DMS79 (cell line): ENCODE measurements at places on chromosomes 7 and 10.

- no peak for DNase-seq
Measured at GRCh38 chr7:36021367-36021766, 131.7 kb upstream of the EEPD1 start.

GRCh38 chr7:23218196-23218595 is 28.4 kb upstream of the GPNMB start:
- DNase-seq: no peak

DNA sequence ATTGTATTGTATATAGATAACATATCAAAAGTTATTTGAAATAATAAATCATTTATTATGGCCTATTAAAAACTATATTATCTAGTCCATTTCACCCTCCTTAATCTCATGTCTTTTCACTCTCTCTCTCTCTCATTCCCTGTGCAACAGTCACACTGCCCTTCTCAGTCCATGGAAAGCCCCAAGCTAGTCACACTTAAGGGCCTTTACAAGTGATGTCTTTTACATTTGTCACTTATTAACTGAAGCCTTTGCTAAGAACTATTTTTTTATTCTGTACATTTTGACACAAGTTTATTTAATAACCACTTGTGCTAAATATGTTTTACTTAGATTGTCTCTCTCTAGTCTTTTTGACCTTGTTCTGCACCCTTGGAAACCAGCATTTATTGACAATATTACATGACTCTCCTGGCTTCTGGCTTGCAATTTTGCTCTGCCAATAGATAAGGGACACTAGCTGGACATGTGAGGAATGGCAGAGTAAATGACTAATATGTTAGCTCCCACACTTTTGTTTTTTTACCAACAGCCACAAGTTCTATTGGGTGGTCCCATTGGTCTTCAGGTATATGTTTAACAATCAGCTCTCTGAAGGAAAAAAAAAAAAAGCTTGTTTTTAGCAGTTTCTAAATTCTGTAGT is 706.8 kb upstream of the POT1 start:
- no peak for DNase-seq

GRCh38 chr10:7475939-7476338 is 65.1 kb upstream of the SFMBT2 start:
- DNase-seq: no peak

GRCh38 chr7:130154131-130154500 is 51.1 kb downstream of the TMEM209 start:
- peak; percentile 94 for DNase-seq

DNA sequence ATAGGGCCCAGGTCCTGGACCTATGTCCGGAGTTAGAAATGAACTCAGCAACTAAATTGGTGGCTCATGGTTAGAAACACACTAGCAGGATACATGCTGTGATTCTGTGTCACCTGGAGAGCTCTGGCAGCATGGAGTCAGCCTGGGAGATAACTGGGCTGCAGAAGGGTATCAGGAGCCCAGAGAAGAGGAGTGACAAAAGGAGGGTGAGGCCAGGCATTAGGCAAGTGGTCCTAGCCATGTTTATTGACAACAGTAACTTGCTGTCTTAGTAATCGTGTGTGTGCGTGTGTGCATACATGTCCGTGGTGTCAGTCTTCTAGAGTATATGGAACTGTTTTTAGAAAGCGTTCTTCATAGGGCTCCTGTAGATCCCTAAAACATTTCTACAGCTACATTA is 157.5 kb upstream of the PHYHIPL start:
- DNase-seq: no peak

GRCh38 chr10:96377816-96378294 is 19.1 kb upstream of the OPALIN start:
- no peak for DNase-seq

- DNase-seq: no peak
Measured at GRCh38 chr10:58579011-58579655, 66.5 kb downstream of the BICC1 start.

DNA sequence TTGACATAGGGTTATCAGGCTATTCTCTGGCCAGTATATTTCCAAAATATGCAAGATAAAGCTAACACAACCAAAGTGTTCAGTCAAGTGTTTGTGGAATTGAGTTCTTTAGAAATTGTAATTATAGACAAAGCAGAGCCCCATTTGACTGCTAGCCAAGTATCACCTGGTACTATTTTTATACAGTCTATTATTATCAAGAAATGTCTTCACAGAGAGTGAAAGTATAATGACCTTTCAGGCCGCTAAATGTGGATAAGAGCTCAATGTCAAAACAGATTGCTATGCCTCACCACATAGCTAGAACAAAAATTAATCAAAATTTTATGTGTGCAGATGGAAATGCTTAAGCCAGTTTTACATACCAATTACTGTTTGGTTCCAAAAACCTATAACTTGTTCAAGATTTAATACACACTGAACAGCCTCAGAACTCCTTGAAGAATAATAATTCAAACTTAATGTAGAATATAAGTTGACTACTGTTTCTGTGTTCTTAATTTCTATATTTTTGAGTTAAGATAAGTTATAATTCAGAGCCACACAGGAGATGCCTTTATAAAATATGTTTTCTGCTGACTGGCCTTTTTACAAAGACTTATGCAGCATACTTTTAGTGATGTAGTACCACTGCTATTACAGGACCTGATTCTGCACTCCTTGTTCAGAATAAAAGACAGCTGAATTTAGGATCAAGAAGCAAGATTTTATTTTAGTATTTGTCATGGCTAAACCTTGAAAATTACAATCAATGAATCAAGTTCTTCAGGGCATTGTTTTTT is 31.0 kb downstream of the PRPS1L1 start:
- DNase-seq: peak; percentile 62

DNA sequence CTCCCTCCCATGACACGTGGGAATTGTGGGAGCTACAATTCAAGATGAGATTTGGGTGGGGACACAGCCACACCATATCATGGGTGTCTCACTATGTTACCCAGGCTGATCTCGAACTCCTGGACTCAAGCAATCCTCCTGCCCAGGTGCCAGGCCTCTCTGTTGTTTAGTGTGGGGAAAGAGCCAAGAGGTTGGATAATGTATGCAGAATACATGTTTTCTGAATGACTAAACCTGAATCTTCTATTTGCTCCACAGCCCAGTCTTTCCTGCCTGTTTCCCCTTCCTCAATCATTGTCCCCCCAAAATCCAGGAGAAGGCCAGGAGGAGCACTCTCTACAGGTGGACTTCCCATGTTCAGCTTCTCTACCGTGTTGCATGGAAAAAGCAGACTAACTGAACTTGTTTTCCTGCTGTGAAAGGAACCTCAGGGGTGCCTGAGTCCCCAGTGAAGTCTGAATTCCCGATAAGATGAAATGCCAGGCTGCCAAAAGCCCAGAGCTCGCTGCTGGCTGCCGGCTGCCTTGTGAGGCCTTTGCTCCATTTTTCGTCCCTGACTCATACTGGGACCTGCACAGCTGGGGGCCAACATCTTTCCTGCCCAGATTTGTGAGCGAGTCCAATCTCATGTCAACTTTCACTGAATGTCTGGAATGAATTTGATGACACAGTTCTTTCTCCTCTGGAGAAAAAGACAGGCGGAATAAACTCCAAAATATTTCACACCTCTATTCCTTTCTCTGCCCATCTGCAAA is 588.0 kb downstream of the CALN1 start:
- no peak for DNase-seq

- no peak for DNase-seq
Measured at GRCh38 chr10:69160809-69161241, 19.2 kb upstream of the SUPV3L1 start.

DNA sequence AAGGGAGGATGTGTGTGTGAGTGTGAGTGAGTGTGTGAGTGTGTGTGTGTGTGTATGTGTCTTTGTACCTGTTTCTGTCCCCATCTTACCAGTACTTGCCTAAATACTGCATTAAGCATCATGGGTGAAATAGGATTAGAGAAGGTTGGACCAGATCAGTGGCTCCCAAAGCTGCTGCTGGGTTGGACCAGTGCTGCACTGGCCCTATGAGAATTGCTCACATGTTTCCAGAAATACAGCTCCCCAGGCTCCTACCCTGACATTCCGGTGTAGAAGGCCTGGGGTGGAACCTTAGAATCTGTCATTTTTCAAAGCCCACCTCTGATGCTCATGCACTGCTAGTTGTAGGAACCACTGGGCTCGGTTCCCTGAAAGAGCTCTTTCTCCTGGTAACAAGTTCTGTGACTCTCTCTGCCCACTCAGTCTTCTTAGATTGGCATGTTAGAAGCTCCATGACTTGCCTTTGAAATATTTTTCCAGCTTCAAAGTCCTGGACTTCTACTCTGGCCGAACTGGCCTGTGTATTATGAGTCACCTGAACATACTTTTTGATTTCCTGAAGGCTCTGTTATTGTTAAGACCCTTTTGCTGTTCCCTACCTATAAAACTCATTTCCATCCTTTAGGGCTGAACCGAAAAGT is 224.7 kb downstream of the CUX1 start:
- no peak for DNase-seq

DNA sequence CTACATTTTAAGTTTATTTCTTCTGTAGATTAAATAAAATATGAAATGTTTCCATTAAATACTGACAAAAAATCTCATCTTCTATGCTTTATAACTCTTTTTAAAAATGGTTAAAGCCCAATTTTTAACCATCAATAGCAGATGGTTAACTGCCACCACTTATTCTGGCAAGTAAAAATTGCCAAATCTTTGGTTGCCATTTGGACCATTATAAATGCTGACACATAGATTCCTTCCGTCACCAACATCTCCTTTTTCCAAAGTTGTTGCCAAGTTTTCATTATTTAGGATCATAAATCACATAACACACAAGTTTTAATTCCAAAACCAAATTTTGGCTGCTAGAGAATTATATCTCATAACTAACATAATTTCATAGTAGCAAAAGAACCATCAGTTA is 1614.3 kb downstream of the REEP3 start:
- DNase-seq: no peak

GRCh38 chr10:80487791-80488538 is 33.9 kb downstream of the TSPAN14 start:
- no peak for DNase-seq

DNA sequence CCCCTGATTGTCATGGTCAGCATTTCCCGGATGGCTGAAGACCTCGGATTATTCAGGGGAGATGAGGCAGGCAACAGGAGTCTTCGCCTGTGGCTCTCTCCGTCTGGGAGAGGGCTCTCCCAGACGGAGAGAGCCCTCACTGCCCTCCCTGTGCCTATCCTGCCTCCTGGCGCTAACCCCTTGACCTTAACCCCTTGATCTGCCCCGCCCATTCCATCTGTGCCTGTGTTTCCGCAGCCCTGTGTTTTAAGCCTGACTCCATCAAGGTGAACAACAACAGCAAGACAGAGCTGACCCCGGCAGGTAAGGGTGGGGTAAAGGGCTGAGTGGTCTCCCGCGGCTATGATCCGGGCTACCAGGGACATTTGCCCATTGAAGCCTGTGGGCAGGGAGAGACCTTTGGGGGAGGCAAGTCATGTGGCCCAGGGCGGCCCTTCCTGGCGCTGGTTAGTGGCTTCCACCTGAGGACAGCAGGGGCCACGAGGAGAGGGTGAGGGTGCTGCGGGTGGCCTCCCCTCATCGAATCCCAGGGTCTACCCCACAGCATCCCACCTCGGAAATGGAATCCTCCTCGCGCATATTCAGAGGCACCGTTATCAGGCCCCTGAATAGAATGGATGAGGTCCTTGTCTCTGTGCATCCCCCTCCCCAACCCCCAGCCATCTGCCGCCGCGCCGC is 4.2 kb upstream of the MUC12 start:
- DNase-seq: no peak

DNA sequence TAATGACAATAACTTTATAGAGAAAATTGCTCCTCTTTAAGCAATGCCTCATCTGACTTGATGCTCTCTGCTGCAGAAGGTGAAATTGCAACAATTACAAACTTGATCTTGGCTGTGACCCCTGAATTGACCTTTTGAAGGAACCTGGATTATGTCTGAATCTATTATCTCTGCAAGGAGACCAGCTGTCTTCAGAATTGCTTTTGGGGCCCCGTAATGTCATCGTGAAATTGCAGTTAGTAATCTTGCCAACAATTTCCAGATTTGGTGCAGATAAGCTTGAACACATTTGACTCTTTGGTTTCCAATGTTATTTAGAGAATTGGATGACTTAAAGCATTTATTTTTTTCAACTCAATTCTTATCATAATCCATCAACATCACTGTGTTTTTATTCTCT is 520.6 kb downstream of the CCSER2 start:
- no peak for DNase-seq

DNA sequence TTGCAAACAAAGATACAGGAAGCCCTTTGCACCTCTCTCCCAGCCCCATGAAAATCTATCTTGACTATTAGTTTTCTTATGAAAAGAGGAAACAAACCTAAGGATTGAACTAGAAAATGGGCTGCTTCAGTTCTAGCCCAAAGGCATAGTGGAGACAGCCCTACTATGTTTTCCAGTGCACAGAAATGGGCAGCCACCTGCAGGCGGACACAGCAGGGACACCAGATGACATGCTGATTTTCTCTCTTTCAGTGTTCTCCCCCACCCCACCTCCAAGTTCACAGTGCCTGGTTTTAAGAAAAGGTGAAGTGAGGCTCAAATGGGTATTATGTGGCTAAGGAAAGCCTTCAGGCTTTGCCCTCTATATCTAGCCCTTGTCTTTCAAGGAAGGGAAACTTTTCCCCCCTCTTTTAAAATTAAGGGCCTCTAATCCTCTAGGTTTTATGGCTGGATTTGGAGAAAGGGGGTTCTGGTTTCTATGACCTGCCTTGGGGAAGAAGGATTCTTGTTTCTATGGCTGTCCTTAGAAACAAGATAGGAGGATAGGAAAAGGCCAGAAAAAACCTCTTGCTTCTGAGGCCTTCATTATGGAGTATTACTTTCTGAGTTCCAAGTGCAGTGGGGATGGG is 23.5 kb upstream of the DDX50 start:
- DNase-seq: no peak

DNA sequence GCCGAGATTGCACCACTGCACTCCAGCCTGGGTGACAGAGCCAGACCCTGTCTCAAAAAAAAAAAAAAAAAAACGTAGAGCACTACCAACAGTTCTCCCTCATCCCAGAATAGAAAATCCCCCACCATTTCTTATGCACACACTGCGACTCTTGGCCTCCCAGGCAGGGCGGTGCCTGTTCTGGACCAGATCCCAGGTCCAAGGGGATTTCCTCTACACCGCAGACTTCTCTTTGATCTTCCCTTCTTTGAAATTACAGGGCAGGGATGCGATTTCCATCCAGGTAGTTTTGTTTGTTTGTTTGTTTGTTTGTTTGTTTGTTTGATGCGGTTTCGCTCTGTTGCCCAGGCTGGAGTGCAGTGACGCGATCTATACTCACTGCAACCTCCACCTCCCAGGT is 91.8 kb downstream of the SEPTIN14 start:
- DNase-seq: no peak

GRCh38 chr7:148581624-148582023 is 8.9 kb upstream of the C7orf33 start:
- DNase-seq: no peak

GRCh38 chr10:37930423-37930822 is 46.0 kb downstream of the ZNF25 start:
- no peak for DNase-seq

- no peak for DNase-seq
Measured at GRCh38 chr7:69981646-69982045, 383.4 kb downstream of the AUTS2 start.

- DNase-seq: no peak
Measured at GRCh38 chr10:88730864-88731263, 24.8 kb downstream of the LIPK start.
